ENCODE measurements at places on chromosomes 3 and 15.

DNA sequence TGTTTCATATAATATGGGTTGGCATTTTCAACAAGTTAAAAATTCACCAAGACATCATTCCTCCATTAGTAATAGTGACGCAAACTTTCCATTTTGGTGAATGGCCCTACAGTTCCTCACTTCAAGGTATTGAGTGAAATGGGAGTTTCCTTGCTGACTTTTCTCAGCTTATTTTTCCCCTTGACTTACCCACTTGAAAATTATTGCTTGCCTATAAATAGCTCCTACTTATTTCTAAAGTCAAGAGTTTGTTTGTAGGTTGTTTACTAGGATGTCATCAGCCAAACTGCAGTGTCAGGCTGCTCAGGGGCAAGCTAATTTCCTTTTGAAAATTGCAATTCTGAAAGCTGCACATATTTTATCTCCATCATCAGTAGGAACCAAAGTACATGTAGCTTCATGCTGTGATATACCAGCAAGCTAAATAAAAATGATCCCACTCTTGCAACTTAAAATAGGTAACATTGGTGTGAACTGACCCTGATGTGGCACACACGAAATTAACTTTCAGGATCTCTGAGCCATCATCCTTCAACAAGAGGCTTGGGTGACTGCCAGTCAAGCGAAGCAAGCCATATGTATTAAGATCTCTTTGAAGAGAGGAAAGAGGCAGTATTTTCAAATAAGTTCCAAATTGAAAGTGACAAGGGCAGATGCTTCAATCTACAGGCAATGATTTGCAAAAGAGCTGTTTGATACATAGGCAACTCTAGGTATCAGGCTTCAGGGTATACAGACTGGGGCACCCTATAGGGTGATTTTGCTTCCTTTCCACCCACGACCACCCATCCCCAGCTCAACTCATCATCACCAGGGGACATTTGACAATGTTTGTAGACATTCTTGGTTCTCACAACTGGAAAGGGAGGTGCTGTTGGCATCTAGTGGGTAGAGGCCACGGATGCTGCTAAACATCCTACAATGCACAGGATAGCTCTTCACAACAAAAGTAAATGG, 66.8 kb upstream of the RASGRP1 start:
- no peak for DNase-seq

- DNase-seq, result no peak
Measured at GRCh38 chr3:53155760-53156159, 5.2 kb upstream of the PRKCD start.

GRCh38 chr3:155891321-155891720, 20.9 kb downstream of the GMPS start:
- no peak for DNase-seq

DNA sequence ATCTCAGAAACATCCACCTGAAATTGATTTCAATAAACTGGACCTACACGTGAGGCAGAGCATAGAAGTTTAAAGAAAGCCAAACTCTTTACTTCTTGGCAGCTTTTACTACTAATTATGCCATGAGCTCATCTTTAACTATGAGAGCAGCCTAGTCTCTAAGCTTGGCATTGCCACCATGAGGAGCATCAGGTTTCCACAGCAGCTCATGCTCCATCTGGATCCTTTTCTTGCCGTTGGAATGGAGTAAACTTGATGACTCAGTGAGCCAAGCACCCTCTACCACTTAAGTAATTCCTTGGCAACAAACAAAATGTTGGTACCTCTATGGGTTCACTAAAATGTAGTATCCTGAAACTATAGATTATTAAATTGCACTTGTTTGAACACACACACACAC, 583.2 kb downstream of the EPHA3 start:
- no peak for DNase-seq

DNA sequence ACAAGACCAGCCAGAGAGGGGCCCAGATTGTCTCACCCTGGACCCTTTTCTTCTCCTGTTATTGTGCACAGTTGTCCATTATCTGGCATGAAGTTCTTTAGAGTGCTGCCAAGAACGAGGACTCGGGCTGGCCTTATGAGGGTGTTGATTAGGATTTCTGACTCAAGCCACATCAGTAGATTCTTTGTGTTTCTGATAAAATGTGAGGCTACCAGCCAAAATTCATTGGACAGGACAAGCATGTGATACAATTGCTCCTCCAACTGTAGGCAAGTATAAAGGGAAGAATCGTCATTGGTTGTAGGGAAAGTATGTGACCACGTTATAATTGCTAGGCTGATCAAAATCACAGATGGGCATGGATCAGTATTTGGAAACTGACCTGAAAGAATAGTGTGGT, 99.2 kb upstream of the TMC3 start:
- no peak for DNase-seq

DNA sequence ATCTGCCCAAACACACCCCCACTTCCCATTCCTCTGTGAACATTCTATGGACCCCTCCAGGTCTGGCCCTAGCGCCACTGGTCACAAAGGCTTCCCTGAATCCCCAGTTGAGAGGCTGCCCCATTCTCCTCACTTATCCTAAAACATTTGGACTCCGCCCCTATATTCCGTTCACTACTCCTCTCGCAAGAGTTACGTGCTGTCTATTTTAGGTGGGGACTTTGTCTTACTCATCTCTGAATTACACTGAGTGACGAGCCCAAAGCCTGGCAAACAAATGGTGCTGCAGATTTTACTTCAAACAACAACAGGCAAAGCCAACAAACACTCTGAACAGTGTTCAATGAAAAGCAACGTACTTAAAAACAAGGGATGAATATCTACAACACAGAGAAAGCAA, 14.5 kb downstream of the PCSK6 start:
- DNase-seq, result no peak

- DNase-seq, result no peak
Measured at GRCh38 chr3:177106184-177106583, 91.1 kb downstream of the TBL1XR1 start.

DNA sequence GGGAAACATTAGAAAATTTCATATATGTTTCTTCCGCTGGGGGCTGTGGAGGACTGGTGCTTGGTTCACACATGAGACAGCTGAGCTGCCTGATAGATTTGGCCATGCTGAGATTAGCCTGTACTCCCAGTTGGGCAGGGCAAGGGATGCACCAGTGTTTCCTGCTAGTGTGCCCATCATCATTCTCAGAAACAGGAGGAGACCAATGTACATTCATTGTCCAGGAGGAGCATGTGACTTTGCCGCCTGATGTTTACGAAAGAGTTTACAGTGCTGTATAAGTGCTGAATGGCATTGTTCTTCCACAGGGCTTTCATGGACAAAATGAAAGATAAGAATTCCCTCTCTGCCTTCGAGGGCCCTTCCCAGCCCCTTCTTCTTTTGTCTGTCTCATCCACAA, 311.1 kb upstream of the THBS1 start:
- no peak for DNase-seq

GRCh38 chr15:74752531-74752930, 3.9 kb downstream of the CYP1A2 start:
- DNase-seq, result no peak

DNA sequence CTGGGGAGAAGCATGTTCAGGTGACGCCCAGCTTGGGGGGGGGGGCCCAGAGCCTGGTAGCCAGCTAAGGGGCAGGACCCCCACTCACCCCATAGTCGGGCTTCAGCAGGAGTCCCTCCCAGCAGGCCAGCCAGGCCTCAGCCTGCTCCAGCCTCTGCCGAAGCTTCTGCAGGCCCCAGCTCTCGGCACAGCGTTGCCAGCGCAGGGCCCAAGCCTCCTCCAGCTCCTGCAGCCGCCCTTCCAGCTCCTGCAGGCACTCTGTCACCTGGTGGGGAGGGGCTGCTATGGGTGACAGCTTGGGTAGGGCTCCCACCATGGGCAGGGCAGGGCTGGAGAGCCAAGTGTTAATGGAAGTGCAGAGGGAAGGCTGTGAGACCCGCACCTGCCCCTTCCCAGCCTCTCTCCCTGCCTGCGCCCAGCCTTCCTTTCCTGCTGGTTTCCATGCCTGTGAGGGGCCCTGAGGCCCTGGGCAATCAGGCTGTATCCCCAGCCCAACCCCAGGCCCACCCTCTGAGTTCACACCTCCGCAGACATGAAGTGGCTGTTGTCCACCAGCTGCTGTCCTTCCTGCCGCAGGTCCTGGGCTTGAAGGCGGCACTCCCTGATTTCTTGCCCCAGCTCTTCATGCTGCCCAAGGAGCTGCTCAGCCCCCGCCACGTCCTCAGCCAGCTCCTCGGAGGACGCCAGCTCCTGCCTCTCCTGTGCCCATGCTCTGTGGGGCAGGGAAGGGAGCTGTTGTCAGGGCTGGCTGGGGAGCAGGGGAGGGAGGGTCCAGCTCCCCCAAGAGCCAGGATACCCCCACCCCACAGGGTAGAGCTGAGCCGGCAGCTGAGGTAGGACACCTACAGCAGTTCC, 14.3 kb downstream of the PLA2G4B start:
- DNase-seq, result no peak

DNA sequence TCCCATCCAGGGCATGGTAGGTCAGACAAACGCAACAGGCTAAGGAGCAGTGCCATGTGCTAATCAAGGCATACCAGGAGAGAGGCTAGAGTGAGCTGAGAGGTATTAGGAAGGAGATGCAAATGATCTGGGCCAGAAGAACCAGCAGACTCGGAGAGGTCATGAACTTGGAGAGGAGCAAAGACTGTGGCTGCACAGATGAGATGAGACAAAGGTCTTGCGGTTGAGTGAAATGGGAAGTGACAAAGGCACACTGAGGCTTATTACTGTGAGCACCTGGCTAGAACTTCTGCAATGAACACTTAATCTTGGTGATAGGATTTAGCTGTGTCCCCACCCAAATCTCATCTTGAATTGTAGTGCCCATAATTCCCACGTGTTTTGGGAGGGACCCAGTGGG, 380.2 kb downstream of the ULK4 start:
- no peak for DNase-seq

DNA sequence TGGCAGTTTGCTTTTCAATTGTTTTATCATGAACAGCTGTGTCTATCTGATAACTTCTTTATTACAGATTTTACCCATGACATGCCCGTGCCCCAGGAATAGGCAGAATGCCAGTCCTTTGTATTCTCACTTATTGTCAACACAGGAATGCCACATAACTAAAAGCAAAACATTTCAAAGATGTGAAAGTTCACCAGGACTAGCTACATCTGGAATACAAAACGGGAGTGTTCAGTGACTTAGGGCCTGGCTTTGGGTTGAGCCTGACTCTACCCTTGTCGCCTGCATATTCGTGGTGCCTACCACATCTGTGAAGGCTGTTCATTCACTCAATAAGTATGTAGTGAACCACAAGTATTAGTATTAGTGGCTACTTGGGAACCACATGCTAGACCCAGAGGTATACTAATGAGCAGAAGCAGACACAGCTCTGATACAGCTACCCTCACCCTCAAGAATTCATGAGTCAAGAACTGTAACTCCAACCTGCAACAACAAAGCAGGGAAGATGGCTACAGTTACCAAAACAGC, 2.9 kb downstream of the TNFSF10 start:
- peak; percentile 45 for DNase-seq

All from stimulated activated CD4-positive, alpha-beta T cell treated with anti-CD3 and anti-CD28 coated beads, Interleukin-2, amount 100 ng/mL, for 24 hours (primary cell).